ENCODE measurements at places on chromosomes 12 and 14.
A peak's percentile ranks its signal among the peaks of the same experiment; 100 is the strongest.

DNA sequence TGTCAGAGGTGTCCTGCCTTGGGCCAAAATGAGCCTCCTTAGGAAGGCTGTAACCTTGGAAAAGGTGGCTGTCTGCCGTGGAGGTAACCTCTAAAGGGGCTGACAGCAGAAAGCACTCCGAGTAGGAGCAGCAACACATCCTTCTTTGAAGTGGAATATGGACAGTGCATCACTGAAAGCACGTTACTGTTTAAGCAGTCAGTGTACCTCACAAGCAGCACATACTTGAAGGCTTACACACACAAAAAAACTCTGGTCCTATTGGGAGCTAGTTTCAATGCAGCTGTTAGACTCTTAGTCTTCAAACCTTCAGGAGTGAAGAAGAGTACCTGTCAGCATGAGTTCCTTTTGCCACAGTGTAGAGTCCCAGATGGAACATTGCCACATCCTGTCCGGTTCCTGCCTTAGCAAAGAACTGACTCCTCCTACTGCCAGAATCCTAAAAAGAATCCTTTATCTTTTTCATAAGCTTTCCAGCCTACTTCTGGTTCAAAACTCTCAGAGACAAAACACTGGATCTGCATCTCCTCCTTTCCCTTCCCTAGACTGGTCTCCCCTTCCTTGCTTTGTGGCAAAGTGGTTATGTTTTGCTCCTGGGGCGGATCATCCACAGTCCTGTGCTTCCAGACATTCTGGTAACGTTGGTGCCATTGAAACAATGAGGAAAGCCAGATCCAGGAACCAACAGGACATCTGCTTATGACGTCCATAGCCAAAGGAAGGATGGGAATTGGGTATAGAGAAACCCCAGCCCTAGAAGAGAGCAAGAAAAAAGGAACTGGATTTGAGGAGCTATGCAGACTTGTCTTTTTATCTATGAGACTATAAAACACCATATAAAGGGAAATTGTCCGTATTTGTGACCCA lies 8.5 kb upstream of the MDM1 start:
- H3K27me3 ChIP-seq: no peaks in the 10 kb centered on the region
- no peak overlapping the region for H3K27ac ChIP-seq
- H3K36me3 ChIP-seq: no peaks in the 10 kb centered on the region
- no peak for DNase-seq

- no peaks in the 10 kb centered on the region for H3K27me3 ChIP-seq
- DNase-seq: no peak
- no peak overlapping the region for H3K4me3 ChIP-seq
- no peak overlapping the region for H3K27ac ChIP-seq
These were observed 107.4 kb downstream of the TSHR start for GRCh38 chr14:81062816-81063215.

DNA sequence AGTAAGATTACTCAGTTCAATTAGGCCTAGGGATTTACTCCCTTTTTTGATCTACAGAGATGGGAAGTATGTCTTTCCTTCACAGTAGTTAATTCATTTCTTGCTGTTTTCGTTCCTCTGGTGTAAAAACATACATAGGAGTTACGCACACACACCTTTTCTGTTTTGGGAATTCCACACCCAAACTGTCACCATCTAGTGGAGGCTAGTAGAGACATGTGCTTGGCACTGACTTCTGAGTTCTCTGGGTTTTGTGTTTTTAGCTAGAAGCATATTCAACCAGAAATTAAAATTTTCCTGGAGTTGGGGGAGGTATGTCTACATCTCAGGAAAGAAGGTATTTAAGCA lies 1.4 kb downstream of the SUSD6 start:
- peak overlapping the region; percentile 84 for H3K4me3 ChIP-seq
- DNase-seq: no peak
- peaks cover 43% of the 10 kb centered on the region for H3K4me1 ChIP-seq
- no peaks in the 10 kb centered on the region for H3K27me3 ChIP-seq

- H3K27me3 ChIP-seq: no peaks in the 10 kb centered on the region
- H3K36me3 ChIP-seq: no peaks in the 10 kb centered on the region
- no peak overlapping the region for H3K27ac ChIP-seq
- no peak for DNase-seq
- no peak overlapping the region for H3K4me3 ChIP-seq
These were observed 5.8 kb upstream of the SLC6A13 start for GRCh38 chr12:268483-268840.

GRCh38 chr12:125065919-125066570 lies 810 bp downstream of the AACS start:
- H3K27me3 ChIP-seq: no peaks in the 10 kb centered on the region
- H3K27ac ChIP-seq: no peak overlapping the region
- no peaks in the 10 kb centered on the region for H3K36me3 ChIP-seq
- no peak for DNase-seq
- H3K4me3 ChIP-seq: peak overlapping the region; percentile 90
- no peaks in the 10 kb centered on the region for H3K4me1 ChIP-seq

DNA sequence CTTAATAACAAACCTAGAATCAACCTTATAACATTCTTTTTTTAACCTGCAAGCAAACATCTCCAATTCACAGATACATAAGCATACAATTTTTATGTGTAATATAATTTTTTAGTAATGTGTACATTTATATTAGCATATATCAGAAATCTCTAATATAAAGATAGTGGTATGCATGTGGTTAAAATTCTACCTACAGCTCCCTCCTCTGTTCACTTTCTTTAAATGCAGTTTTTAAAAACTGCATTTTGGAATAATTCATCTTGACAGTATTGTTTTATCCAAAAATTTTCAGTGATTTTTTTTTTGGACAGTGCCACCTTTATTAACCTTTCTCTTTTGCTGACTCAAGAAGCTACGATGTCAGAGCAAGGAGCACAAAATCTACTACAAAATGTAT lies 13.2 kb upstream of the RXYLT1 start:
- H3K36me3 ChIP-seq: no peaks in the 10 kb centered on the region
- no peak overlapping the region for H3K4me3 ChIP-seq
- DNase-seq: no peak

DNA sequence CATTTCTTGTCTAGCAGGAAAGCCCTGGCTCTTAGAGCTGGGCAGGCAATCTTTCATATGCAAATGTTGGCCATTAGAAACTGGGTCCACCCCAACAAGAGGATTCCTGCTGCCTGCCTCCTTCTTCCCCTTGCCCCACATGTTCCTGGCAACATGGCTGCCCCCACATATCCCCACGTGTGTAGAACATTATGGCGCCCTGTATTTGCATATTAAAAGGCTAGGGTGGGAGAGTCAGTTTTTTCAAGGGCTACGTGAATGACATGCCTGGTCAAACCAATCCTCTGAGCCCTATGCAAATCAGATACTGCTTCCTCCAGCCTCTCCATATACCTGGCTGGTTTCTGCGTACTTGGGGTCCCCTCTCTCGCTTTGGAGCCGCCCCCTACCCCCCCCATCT lies 514.0 kb downstream of the FUT8 start:
- no peak overlapping the region for H3K4me3 ChIP-seq
- H3K4me1 ChIP-seq: no peaks in the 10 kb centered on the region
- no peak overlapping the region for H3K27ac ChIP-seq
- H3K27me3 ChIP-seq: no peaks in the 10 kb centered on the region

DNA sequence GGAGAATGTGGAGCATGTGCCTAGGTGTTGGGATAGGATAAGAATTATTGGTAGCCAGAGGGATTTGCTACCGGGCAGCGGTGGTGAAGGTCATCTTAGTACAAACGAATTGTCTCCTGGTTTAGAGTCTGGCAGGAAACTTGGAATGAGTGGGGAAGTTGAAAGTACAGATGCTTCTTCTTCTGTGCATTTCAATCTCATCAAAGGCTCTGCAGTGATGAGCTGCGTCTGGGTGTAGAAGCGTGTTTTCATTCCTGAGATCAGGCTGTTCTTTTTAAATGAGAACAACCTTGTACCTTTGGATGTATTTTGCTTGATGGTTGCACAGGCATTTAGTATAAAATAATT lies 2.1 kb downstream of the WNK1 start:
- no peaks in the 10 kb centered on the region for H3K27me3 ChIP-seq
- peaks cover 5% of the 10 kb centered on the region for H3K4me1 ChIP-seq
- peak overlapping the region; percentile 96 for H3K4me3 ChIP-seq
- H3K36me3 ChIP-seq: no peaks in the 10 kb centered on the region
- peak; percentile 23 for DNase-seq

DNA sequence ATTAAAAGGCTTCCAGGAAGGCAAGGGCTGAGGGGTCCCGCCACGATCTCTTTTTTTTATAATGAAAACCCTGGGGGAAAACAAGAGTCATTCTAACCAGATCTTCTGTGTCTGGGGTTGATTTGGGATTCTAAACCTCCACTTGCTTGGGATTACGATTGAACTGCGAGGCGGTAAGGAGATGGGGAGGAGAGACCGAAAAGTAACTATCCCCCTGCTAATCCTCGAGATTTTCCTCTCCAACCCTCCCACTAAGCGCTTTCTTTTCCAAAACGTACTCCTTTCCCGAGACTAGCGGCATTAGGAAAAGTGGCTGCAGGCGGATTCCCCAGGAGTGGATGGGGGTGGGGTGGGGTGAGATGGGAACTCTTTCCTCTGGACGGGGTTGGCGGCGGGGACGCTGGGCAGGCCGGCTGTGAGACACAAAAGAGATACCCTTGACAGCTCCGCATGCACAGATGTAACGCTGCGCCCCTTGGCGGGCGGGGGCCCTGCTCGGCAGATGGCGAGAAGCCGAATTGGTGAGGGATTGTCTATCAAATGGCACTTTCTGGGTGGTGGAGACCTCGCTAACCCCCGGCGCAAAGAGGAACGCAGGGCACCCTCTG lies 830 bp upstream of the SRRM4 start:
- no peak overlapping the region for H3K27ac ChIP-seq
- H3K27me3 ChIP-seq: no peaks in the 10 kb centered on the region
- peaks cover 10% of the 10 kb centered on the region for H3K4me1 ChIP-seq
- DNase-seq: no peak
- no peaks in the 10 kb centered on the region for H3K36me3 ChIP-seq

DNA sequence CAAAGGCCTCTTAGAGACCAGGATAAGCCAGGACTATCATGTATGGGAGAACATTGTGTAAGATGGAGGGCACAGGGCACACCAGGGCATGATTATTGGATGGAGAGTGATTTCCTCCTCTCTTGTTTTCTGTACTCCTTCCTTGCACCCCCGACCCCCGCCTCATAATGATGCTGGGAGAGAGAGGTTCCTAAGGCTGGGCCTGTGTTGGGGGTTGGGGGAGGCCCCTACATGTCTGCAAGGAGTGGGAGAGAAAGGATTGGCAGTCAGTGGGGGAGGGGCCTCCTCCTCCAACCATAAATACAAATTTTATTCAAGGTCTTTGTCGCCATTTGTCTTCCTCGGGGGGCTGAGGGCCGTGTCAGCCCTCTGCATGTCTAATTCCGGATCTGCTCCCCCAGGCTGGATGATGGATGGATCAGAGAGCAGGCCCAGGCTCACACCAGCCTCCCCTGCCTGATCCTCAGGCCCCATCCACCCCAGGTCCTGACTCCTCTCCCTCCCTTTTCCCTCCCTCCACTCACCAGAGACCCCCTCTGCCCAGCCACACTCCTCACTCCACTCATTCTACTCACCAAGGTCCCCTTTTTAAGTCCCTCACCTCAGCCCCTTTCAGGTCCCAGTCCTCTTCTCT lies 2.0 kb upstream of the C1QL4 start:
- H3K4me1 ChIP-seq: peaks cover 10% of the 10 kb centered on the region
- H3K27me3 ChIP-seq: peaks cover 3% of the 10 kb centered on the region
- no peak overlapping the region for H3K27ac ChIP-seq
- no peak overlapping the region for H3K4me3 ChIP-seq
- DNase-seq: no peak

DNA sequence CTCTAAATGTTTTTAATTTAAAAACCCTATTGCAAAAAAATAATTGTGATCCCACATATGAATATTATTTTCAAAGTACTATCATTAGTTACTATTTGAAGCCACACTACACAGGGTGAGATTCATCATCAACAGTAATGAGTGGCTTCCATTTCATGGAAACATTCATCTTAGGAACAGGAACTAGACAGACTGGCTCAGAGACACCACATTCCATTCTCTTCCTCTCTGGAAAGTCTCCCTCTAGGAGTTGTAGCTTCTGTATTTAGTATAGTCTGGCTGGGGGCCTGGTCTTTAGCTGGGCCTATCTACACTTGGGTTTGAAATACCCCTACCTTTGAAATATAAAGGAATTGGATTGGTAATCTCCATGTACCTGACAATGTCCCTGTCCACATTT lies 6.2 kb upstream of the VDR start:
- DNase-seq: no peak
- no peak overlapping the region for H3K27ac ChIP-seq
- no peaks in the 10 kb centered on the region for H3K4me1 ChIP-seq
- no peaks in the 10 kb centered on the region for H3K36me3 ChIP-seq
- no peaks in the 10 kb centered on the region for H3K27me3 ChIP-seq
- H3K4me3 ChIP-seq: no peak overlapping the region

- DNase-seq: no peak
- H3K27me3 ChIP-seq: no peaks in the 10 kb centered on the region
- no peak overlapping the region for H3K27ac ChIP-seq
- peaks cover 27% of the 10 kb centered on the region for H3K4me1 ChIP-seq
- H3K4me3 ChIP-seq: no peak overlapping the region
- H3K36me3 ChIP-seq: no peaks in the 10 kb centered on the region
These were observed 5.2 kb downstream of the MTERF2 start for GRCh38 chr12:106981788-106982187.

DNA sequence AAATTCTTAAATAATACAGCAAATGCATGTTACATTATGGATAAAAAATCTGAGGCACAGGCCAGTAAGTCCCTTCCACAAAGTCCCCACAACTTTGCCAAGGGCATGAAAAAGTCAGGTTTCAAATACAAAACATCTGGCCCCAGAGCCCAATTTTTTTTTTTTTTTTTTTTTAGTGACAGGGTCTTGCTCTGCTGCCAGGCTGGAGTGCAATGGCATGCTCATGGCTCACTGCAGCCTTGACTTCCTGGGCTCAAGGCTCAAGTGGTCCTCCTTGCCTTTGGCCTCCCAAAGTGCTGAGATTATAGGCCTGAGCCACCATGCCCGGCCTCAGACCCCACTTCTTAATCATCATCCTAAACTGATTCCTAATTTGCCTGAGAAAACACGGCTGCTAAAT lies 3.1 kb upstream of the TTC8 start:
- H3K4me1 ChIP-seq: peaks cover 30% of the 10 kb centered on the region
- no peaks in the 10 kb centered on the region for H3K27me3 ChIP-seq
- DNase-seq: no peak

DNA sequence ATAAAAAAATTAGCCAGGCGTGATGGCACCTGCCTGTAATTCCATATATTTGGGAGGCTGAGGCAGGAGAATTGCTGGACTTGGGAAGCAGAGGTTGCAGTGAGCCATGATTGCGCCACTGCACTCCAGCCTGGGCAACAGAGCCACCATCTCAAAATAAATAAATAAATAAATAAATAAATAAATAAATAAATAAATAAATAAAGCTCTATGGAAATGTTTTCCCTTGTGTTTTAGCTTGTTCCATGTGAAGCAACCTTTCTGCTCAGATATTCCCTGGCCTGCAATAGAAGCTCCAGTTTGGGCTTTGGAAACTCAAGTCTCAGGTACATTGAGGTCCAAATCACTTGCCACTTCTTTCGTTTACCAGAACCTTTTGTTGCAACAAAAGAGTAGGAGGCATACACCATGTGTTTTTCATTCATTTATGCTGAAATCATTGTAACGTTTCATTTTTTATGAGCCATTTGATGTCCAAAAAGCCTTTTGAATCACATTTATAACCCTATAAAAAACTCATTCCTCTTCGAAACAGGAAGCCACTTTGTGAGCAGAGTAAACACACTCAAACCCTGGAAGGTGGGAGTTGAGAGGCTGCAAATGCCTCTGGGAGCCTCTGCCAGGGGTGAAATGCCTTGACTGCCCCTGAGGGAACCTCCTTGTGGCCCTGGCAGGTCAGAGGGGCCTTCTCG lies 376.6 kb upstream of the TBX3 start:
- H3K4me3 ChIP-seq: no peak overlapping the region
- no peaks in the 10 kb centered on the region for H3K27me3 ChIP-seq
- H3K27ac ChIP-seq: no peak overlapping the region
- H3K4me1 ChIP-seq: no peaks in the 10 kb centered on the region
- DNase-seq: no peak
- no peaks in the 10 kb centered on the region for H3K36me3 ChIP-seq

Data from testis (tissue), 5 donors.